ENCODE measurements at places on chromosomes 11 and 22.

GRCh38 chr22:30869667-30870395, 98.7 kb downstream of the MORC2 start:
- DNase-seq: no peak

DNA sequence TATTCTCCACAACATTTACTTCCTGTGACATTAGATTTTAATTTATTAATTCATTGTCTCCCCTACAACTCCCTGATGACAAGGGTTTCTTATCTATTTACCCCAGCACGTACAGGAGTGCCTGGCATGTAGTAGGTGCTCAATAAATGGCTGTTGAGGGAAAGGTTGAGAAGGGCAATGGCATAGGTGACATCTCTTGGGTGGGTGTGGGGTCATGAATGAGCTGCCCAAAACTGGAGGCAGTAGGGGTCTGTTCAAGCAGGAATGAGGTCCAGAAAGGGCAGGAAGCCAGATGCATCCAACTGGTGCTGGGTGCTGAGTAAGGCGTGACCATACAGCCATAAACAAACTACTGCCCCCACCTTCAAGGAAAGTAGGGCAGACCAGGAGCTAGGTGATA, 2.8 kb downstream of the VWCE start:
- no peak for DNase-seq

DNA sequence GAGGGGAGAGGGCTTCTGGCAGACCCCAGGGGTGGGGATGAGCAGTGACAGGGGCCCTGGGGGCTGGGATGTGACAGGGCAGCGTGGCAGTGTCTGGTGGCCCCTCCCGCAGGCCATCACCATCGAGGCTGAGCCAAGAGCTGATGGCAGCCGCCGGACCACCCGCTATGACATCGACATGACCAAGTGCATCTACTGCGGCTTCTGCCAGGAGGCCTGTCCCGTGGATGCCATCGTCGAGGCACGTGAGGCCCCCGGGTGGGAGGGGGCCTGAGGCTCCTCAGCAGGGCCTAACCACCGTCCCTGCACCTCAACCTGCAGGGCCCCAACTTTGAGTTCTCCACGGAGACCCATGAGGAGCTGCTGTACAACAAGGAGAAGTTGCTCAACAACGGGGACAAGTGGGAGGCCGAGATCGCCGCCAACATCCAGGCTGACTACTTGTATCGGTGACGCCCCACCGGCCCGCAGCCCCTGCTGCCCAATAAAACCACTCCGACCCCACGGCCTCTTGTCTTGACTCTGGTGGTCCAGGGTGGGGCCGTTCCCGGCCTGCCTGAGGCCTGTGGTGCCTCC, 2.6 kb upstream of the TCIRG1 start:
- DNase-seq: no peak

DNA sequence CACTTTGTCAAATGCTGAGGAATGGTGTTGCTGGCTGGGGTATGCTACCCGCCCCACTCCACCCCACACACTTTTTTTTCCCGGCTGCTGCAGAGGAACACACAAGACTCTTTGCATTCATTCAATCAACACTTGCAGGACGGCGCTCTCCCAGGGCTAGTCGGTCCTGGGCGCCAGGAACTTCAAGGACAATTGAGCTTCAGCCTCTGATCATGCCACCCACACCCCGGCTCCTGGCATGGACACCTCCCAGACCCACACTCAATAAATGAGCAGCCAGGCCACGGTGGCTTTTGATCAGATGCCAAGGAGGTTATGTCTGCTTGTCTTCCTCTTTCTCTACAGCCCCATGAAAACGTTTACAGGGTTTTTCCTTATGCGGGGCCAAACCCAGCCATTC, 19.8 kb downstream of the TPST2 start:
- DNase-seq: no peak

DNA sequence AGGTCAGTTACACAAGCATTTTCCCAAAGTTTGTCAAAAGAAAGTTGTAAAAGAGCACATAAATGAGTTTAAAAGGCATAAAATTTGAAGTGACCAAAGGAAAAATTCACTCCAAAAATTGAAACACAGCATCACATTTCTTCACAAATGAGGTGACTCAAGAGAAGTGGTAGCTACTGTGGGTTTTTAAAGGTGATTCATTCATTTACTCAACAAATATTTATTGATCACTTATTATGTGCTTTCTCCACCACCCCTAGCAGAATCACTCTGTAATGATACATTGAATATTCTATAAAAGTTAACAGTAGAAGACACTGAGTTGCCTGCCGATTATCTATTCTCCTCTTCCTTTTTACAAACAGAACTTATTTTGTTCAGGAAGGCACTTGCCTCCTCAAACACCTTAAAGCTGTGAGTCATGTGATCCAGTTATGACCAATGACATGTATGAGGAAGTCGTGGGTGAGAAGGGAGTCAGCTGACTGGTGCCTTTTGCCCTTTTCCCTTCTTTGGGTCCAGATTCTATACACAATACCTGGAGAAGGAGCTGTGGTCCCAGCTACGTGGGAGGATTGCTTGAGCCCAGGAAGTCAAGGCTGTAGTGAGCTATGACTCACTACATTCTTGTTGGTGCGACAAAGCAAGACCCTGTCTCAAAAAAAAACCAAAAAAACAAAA, 67.7 kb upstream of the CLNS1A start:
- no peak for DNase-seq

DNA sequence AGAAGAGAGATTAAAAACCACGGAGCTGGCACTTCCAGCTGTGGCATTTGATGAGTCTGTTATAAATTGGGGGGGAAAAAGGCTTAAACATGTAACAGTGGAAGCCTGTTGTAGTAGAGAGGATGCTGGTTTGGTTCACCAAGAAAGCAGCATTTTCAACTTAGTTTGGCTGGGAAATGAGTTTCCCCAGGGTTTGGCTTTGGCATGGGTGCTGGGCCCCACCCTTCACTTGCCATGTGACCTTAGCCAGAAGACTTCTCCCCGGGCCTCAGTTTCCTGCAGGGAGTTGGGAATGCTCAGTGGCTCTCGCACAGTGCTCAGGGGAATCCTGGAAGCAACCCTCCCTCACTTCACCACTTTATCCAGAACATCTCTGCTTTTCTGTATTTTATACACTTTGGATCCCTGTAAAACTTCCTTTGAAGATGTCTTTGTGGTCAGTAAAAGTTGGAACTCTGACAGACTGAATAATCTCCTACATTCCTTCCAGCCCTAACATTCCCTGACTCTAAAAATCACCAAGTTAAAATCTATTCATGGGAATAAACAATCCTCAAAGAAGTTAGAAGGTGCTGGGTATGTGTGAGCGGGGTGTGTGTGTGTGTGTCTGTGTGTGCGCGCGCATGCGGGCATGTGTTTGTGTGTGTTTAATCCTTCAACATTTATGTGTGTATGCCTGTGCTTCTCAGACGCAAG, 166.0 kb downstream of the TENM4 start:
- DNase-seq: no peak

DNA sequence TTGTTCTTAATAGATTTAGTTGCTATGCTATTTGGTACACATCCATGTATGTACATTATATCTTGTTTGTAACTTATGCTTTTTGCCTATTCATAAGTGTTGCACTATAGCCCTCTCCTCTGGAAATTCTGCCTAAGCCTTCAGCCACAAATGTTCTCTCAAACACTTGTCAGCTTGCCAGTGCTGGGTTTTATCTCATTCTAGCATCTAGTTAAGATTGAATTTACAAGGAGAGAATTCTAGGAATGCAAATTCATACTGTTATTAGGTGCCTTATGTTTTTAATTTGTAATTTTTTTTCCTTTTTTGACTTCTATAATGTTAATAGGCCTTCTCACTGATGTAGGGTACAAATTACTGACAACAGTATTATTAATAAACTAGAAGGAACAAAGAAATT, 14.6 kb upstream of the CTSC start:
- DNase-seq: no peak

DNA sequence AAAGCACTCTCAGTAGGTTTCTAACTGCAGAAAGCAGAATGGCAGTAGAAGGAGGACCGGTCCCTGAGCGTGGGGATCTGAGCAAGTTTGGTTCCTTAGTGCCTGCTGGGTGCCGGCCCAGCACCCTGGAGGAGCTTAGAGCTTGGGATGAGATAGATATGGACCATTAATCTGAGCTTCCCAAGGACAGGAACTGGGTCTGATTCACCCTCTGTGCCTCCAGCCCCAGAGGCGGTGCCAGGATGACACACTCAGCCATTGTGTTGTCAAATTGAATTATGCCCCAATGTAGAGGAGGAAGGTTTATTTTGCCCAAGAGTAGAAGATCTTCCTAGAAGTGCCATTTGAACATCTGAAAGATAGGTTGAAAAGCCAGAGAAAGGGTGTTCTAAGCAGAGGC, 4.3 kb downstream of the ZC3H7B start:
- no peak for DNase-seq

GRCh38 chr11:45383224-45383623, 97.1 kb upstream of the SYT13 start:
- no peak for DNase-seq

GRCh38 chr11:72702096-72702495, 27.9 kb upstream of the PDE2A start:
- DNase-seq: no peak

- DNase-seq: no peak
Measured at GRCh38 chr11:111347723-111348115, 31.4 kb downstream of the POU2AF1 start.

- no peak for DNase-seq
Measured at GRCh38 chr11:15641271-15642045, 526.7 kb downstream of the INSC start.

DNA sequence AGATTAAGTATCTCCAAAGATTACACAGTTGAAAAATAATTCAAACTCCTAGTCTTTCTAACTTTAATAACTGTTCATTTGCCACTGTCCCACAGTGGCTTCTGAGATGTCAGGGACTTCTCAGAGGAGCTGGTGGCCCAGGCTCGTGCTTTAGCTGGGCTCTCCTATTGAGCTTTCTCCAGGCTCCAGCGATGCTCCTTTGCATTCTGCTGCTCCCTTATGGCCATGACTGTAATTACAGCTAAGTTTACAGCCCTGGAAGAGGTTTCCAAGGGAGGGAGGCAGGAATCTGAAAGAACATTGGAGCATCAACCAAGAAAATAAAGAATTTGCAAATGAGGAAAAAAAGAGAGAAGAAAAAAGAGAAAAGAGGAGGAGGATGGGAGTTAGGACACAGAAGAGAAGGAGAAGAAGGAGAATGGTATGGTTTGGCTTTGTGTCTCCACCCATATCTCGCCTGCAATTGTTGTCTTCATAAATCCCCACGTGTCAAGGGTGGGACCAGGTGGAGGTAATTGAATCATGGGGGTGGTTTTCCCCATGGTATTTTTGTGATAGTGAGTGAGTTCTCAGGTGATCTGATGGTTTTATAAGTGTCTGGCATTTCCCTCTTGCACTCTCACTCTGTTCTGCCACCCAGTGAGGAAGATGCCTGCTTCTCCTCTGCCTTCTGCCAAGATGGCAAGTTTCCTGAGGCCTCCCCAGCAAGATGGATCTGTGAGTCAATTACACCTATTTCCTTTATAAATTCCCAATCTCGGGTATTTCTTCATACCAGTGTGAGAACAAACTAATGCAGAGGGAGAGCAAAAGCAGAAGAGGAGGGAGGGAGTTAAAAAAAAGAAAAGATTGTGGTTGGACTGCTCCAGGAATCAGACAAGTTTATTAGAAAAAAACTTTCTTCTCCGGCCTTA, 857.0 kb downstream of the KCNA4 start:
- DNase-seq: no peak

DNA sequence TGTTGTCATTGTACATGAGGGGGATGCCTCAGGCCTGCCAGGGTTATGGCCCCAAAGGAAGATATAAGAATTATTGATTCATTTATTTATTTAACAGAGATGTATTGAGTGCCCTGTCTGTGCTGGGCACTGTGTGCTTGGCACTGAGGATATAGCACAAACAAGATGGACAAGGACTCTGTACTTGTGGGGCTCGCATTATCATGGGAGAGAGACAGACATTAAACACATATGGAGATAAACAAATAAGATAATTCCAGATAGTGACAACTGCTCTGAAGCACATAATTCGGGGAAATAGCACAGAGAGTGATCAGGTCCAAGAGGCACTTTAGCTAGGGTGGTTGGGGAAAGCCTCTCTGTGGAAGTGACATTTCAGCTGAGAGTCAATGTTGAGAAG, 119.8 kb upstream of the ARHGAP20 start:
- DNase-seq: no peak

DNA sequence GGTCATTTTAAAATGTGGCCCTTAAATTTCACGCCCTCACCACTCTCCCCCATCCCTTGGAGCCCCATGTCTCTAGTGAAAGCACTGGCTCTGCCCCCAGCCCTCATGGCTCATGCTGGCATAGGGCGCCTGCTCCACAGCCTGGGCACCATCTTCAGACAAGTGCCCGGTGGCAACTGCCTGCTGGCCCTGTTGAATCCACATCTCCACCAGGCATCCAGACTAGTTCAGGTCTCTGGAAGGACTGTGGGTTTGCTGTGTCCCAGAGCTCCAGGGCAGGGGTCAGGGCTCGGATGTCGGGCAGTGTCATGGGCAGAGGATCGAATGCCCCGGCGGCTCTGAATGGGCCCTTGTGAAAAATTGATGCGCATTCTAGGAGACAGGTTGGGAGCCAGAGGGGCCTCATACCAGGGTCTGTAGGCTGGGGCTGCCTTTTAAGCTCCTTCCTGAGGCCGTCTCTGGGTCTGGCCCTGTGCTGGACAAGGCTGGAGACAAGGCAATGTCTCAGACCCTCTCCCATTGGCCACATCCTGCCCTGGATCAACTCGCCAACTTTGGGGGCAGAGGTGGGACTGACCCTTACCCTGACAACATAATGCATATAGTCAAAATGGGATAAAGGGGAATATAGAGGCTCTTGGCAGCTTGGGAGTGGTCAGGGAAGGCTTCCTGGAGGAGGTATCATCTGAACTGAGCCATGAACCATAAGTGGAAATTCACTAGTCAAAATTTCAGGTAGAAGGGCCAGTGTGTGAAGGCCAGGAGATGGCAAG, 1.2 kb downstream of the MYO7A start:
- DNase-seq: no peak

GRCh38 chr11:73313652-73314051, 5.6 kb downstream of the ARHGEF17 start:
- no peak for DNase-seq

- DNase-seq: no peak
Measured at GRCh38 chr11:44574610-44575287, 9.3 kb downstream of the CD82 start.

DNA sequence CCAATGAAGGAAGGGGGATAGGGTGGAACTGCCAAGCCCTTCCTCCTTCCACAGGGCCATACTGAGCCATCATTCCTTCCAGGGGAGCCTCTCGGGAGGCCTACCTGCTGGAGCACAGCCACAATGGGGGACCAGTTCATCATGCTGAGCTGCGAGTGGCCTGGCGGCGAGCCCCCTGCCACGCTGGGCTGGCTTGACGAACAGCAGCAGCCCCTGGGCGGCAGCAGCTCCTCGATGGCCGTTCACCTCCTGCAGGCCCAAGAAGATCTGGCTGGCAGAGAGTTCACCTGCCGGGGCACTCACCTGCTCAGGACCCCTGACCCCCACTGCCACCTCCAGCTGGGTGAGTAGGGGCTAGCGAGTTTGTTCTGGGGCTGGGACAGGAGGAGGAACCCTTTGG, 5.9 kb downstream of the VSIG10L2 start:
- DNase-seq: no peak

GRCh38 chr22:23804781-23805291, 18.1 kb downstream of the SMARCB1 start:
- no peak for DNase-seq

GRCh38 chr11:12270215-12270797, 107.1 kb upstream of the PARVA start:
- no peak for DNase-seq

- no peak for DNase-seq
Measured at GRCh38 chr11:125464666-125465065, 31.4 kb downstream of the FEZ1 start.

All from stimulated activated naive CD4-positive, alpha-beta T cell (primary cell).